ENCODE measurements at places on chromosomes 2 and 18.

- DNase-seq: no peak
Observed at GRCh38 chr2:167134381-167135072, 246.2 kb downstream of the XIRP2 start.

GRCh38 chr2:58700591-58700990 is 459.5 kb upstream of the FANCL start:
- DNase-seq: no peak

- no peak for DNase-seq
Observed at GRCh38 chr2:208101716-208102631, 22.4 kb downstream of the CRYGD start.

DNA sequence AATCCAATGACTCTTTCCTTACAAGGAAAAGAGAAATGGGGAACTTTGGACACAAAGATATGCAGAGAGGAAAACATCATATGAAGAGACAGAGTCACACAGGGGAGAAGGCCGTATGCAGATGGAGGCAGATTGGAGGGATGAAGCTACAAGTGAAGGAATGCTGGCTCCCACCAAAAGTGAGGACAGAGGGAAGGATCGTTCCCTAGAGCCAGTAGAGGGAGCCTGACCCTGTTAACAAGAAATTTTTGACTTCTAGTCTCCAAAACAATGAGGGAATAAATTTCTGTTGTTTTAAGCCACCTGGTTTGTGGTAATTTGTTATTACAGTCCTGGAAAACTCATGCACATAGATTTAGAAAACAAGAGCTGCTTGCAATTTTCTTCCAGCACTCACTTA is 169.3 kb downstream of the PMAIP1 start:
- DNase-seq: no peak

GRCh38 chr18:6488956-6489355 is 74.2 kb upstream of the L3MBTL4 start:
- DNase-seq: no peak

- DNase-seq: no peak
Observed at GRCh38 chr2:8403876-8404275, 278.0 kb upstream of the ID2 start.

GRCh38 chr2:98769784-98770183 is 38.9 kb upstream of the MGAT4A start:
- no peak for DNase-seq

DNA sequence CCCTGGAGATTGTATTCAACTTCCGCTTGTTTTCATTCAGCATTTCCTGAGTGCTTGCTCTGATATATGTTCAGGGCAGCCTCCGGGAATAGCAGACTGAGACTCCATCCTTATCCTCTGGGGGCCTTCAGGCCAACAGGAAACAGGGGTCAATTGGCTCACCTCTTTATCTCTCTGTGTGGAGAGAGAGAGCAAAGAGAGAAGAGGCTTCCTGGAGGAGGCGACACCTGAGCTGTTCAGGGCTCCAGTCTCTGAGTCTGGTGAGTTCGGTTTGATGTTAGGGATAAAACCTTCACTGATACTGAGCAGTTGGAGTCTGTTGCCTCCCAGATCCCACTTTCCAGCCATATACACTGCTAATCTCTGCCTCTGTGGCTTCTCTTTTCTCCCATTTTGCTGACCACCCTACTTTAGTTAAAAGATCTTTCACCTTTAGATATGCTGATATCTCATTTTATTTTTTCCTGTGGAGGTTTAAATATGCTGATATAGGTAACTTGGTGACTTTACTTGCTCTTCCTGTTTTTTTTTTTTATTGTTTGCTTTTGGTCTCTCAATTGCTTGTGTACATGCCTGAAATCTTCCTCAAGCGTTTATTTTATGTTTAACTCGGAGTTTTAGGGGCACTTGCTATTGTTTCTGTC is 56.9 kb downstream of the KCNS3 start:
- no peak for DNase-seq

- DNase-seq: no peak
Observed at GRCh38 chr18:75638776-75639471, 211.4 kb upstream of the SMIM21 start.

GRCh38 chr2:211251016-211251415 is 694.6 kb downstream of the CPS1 start:
- no peak for DNase-seq

DNA sequence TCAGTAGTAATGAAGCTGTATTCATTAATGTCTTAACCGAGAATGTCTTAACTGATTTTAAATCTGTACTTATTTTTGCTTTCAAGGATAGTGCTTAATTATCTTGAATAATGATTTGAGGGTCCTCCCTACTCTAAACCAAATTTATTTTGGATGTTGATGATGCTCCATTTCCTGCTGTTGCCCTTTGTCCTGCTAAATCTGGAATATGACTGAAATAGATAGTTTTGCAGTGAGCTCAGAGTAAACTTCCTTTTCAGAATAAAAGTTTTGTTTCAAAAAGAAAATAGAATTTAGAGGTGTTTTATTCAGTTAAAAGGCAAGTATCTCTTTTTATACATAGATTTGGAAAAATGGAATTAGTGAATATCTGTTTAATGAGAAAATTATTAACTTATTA is 8.1 kb downstream of the NBEAL1 start:
- no peak for DNase-seq

DNA sequence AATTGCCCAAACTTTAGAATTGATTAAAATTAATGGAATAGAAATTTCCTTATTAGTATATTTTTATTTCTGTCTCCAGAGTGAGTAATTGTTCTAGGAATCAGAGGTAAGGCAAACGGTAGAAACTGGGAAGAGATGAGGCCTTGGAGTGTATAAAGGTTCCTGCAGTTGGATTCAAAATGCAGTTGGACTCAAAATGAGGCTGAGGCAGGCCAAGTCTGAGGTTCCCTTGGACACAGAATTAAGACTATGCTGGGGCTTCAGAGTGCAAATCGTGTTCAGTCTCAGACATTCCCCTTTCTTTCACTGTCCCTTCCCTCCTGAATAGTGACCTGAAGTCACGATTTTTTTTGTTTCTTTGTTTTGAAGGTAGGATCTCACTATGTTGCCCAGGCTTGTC is 746.9 kb upstream of the NRXN1 start:
- DNase-seq: no peak

DNA sequence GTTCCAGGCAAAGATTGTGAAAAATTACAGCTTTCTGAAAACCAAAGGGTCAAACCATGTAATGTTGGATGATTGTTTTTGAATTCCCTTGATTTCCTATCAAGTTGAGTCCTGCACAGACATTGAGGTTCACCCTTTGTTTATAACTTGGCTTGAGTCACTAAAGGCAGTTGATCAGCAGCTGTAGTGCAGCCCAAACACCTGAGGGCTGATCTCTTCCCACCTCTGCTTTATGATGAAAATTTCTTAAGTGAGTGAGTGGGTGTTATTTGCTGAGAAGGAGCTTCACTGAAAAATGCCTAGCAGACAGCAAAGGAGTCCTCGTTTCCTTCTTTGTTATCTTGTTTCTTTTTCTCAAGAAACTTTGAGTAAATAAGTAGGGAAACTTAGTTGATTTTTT is 31.9 kb upstream of the BMPR2 start:
- DNase-seq: no peak

DNA sequence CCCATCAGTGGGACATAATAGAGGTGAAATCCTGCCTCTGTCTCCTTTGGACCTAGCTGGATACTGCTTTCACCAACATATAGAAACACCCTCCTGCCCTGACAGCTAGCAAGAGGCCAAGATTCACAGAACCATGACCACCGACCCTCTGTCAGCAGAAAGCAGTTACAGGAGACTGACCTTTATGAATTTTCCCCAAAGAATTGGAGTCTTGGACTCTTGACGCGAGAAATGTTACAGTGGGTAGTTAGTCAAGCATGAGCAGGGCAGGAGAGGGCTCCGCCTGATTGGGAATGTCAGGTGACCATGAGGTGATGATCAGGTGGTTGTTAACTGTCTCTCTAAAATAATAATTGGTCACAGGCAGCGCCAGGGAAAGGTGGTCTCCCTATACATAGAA is 1002.3 kb downstream of the TDRD15 start:
- DNase-seq: no peak

DNA sequence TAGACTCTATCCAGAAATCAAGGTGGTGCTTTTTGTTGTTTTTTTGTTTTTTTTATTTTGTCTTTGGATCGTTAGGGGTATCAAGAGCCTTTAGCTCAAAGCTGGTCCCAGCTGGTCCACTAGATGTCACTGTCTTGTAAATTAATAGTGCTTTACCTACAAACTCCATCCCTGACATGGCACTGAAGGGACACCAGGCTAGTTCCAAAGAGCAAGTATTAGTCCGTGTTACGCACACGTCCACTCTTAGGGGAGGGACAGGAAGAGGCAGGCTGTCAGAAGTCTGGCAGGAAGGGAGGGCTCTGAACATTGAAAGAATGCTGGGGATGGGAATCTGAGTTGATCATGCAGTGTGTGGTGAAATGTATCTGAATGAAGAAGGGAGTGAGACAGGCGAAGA is 85.9 kb upstream of the CCBE1 start:
- no peak for DNase-seq

GRCh38 chr2:79129804-79130203 is 9.5 kb downstream of the REG1A start:
- no peak for DNase-seq

DNA sequence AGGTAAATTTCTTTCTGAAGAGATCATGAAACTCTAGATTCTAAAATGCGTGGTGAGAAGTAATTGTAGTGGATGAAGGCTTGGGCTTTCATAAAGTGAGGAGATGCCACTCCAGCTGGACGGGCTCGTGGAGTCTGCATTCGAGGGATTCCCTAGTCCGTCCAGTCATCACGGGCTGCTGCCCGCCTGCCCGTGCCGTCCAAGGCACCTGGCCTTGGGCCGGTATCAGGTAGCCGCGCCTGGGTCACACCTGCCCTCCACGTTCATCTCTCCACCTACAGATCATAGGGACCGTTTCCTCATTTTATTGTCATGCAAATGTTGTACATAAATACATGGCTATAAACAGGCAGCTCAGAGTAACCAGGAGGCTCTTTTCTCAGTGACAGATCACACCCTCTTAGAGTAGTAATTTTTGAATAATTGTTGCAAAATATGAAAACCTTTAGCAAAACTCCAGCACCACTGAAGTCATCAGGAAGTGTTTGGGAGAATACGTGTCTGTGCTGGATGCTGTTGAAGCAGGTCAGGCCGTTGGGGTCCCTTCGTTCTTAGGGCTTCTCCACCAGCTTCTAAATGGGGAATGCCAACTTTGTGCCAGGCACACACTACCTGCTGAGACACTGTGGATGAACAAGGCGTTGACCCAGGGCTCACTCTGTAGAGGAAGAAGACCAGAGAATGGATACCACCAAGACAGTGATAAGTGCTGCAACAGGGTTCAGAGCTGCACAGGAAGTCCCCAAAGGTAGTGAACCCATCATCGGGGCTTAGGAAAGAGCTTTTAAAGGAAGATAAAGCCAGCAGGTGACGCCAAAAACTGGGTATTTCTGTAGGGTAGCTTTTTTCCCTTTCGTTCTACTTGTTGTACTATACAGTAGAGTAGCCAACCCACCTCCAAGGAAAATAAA is 112.5 kb downstream of the FAM210A start:
- DNase-seq: no peak

- DNase-seq: no peak
Observed at GRCh38 chr2:204346906-204347305, 198.4 kb upstream of the PARD3B start.

DNA sequence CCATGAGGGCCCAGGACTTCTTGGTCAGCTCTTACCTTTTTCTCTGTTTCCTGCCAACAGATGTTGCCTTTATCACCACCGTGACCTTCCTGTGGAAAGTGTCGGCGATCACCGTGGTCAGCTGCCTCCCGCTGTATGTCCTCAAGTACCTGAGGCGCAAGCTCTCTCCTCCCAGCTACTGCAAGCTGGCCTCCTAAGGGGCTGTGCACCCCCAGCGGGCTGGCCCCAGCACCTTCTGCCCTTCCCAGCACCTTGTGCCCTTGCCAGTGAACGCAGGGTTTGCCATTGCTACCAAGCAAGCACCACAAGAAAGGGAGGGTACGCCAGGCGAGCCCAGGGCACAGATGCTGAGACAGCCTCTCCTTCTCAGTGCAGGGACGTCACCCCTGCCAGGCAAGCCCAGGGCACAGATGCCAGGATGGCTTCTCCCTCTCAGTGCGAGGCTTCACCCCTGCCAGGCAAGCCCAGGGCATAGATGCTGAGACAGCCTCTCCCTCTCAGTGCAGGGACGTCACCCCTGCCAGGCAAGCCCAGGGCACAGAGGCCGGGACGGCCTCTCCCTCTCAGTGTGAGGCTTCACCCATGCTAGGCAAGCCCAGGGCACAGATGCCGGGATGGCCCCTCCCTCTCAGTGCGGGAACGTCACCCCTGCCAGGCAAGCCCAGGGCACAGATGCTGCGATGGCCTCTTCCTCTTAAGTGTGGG is 18.4 kb upstream of the NFATC1 start:
- no peak for DNase-seq

- peak; percentile 52 for DNase-seq
Observed at GRCh38 chr2:173448938-173449471, 94.3 kb downstream of the CDCA7 start.

GRCh38 chr2:127404466-127405254 is 13.6 kb upstream of the PROC start:
- DNase-seq: no peak

GRCh38 chr2:118994778-118995177 is 52.8 kb downstream of the MARCO start:
- no peak for DNase-seq

DNA sequence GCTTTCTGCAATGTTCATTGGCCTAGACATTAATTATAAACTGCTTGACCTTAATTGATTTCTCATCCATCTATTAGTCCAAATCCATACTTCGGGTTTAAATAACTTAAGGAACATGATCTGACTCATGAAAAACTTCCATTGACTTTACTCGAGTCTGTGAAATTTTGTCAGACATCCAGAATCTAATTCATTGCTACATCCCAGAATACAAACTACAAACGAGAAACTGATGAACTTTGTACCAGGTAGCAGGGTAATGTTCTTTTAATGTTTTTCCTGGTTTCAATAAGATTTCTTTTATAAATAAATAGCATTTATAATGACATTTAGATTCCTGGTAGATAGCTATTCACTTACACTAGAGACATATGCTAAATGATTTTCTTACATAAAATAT is 36.0 kb upstream of the IKZF2 start:
- no peak for DNase-seq

DNA sequence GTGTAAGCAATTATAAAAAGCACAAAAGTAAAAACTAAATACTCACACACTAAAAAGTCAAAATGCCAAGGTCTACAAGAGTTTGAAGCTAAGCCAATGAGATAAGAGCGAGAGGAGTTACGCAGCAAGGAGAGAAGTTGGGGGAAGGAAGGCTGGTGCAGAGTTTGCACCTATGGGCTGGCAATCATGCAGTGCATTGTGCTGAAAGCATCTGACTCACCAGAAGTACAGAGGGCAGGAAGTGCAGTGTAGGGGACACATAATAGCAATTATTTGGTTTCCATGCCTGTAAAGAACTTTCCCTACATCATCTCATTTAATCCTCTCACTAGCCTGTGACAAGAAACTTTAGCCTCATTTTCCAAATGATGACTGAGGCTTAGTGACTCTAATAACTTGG is 142.7 kb upstream of the KYNU start:
- no peak for DNase-seq

DNA sequence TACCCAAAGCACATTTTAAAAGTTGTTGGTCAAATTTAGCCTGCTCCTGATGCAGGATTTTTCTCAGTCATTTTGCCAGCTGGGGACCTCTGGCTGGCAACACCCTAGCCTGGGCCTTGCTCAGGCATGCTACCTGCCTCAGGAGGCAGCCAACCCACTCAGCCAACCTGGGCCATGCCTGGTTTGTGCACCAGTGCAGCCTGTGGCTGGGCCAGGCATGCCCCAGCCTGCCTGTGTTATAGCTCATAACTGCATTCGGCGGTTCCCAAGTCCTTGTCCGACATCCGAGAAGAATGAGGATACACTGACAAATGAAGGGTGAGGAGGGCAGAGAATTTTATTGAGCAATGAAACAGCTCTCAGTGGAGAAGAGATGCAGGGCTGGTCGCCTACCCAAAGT is 608.0 kb downstream of the SUCLG1 start:
- no peak for DNase-seq

All from omental fat pad (tissue), 4 donors.